Stimulated activated CD4-positive, alpha-beta T cell treated with anti-CD3 and anti-CD28 coated beads, Interleukin-12 subunit alpha, Interleukin-12 subunit beta, amount 100 ng/mL, for 24 hours (primary cell): ENCODE measurements at places on chromosomes 11 and 22.

- DNase-seq, result no peak
Measured at GRCh38 chr11:71324788-71325417, 72.5 kb upstream of the SHANK2 start.

GRCh38 chr11:24509114-24509513, 12.3 kb downstream of the LUZP2 start:
- no peak for DNase-seq

DNA sequence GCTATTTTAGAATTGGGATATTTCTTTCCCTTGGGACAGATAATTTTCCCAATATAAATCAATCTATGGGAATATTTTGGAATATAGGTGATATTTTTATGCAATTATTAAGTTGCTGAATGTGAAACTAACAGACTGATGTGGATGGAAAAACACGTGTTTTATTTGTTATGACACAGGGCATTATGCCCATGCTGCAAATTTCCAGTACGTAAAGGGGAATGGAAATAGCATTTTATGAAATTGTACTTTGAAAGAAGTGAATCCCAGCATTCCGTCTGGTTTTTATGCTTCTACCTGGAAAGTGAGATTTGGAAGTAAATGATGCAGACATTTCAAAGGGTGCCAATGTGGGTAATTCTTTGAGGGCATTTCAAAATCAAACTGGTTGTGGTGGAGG, 142.7 kb downstream of the PARVA start:
- no peak for DNase-seq

DNA sequence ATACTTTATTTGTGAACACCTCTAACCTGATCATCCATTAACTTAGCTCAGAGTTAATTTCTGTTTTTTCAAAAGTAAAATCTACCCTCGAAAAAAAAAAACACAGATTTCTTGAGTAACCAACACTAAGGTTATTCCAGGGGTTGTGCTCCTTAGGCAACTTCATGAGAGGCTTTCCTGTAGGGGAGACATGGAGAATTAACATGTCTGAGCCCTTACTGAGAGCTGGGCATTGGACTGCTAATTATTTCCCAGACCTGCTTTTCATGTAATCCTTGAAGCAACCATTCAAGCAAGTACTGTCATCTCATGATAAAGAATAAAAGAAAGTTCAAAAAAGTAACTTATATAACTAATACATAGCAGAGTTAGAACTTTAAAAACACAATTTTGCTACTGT, 13.5 kb upstream of the UPB1 start:
- DNase-seq, result no peak

DNA sequence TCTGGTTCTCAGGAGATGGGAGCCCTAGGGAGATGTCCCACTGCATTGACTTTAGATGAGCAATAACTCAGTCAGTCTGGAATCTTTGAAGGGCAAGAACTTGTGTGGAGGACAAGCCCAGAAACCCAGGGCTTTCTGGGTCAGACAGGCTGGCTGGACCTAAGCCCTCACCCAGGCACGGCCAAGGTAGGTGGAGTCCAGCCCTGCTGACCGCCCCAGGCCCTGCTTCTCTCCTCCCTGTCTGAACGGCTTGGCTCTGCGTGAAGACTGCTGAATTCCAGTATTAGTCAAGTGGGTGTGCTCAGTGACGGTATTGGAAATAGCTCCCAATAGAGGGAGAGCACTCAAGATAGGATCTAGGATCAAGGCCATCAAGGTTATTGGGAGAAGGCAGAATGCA, 6.1 kb downstream of the CXCR5 start:
- DNase-seq, result no peak

DNA sequence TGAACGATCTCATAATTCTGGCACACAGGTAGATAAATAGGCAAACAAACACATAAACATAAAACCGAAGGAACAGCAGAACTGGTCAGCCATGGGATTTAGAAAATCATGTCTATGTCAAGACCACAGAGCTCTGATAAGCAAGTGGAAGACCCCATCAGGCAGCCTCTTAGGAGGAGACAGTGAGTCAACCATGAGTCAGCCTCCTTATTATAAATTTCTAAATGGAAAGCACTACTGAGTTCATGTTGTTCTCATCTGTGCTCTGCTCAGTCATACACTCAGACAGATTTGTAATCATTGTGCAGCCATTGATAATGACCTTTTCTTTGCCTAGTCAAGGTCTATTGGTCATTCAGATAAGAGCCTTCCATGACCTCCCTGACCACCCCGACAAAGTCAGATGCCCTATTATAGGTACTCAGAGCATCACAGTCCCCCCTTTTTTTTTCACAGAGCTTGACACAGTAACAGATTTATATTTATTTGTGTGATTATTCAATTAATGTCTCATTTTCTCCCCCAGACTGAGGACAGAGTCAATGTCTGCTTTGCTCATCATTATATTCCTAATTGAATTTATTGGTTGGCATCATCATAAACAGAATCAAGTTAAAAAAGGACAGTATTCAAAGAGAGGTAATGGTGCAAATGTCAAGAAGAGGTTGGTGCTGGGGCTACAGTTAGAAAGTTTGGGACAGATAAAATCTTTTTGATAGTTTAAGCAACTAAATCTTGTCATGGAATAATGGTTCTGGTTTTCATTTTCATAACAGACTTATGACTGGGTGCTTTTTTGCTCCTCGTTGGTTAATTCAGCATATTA, 579.7 kb upstream of the CCDC90B start:
- no peak for DNase-seq

GRCh38 chr11:45930031-45930794, 7.8 kb downstream of the LARGE2 start:
- no peak for DNase-seq

DNA sequence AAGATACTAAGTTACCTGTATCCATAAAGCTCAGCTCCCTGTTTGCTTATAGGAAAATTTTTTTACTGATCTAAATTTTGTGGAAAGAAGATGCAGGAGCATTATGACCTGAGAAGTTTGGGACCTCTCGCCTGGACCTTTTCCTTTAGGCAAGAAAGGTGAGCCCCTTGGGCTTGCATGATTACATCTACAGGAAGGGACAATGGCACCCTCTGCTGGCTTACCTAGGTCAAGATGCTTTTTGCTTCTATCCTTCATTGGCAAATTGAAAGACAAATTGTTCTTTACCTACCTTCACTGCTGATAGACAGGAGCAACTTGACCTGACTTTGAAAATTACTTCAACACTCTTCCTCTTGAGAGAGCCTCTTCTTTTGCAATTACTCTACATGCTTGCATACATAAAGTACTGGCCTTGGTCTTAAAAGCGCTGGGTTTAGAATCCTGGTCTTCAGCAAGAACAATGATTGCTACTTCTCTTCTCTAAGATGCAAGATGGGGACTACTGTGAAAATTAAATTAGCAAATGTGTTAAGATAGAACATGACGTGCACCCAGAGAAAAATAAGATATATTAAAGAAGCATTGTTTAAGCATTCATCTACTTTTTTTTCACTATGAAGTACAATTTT, 147.2 kb downstream of the TRPC6 start:
- DNase-seq, result no peak

- no peak for DNase-seq
Measured at GRCh38 chr11:2460540-2461252, 15.9 kb downstream of the KCNQ1 start.

GRCh38 chr11:9347100-9347499, 32.7 kb upstream of the TMEM41B start:
- no peak for DNase-seq

DNA sequence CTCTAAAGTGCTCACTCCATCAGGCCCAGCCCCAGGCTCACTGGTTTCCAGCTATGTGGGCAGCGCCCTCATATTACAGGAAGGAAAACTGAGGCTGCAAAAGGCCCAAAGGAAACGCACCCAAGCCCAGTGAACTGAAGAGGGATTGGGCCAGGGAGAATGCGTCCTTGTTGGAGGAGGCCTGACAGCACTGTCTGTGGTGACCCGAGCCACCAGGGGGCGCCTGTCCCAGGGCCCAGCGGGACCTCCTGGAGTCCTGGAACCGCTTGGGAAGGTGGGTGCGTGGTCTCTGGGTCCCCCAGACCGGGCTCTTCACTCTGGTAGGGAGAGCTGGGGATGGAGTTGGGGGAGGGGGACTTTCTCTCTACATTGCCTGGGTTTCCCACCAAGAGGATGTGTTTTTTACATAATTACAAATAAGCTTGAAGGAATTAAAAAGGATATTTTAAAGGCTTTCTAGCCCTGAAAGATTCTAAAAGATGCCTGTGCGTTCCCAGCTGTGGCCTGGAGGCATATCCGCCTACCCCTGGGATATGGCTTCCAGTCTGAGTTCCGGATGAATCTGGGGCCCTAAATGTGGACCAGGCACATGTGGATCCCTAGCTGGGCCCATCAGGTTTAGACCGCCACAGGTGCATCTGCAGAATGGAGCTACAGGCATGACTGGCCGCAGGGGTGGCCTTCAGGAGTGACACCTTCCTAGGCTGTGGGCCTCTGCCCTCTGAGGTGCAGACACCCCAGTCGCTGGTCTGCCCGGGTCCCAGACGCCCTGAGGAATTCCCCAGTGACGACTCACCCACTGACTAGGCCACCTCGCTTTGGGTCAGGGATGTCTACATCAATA, 4.2 kb downstream of the SPI1 start:
- peak; percentile 86 for DNase-seq

DNA sequence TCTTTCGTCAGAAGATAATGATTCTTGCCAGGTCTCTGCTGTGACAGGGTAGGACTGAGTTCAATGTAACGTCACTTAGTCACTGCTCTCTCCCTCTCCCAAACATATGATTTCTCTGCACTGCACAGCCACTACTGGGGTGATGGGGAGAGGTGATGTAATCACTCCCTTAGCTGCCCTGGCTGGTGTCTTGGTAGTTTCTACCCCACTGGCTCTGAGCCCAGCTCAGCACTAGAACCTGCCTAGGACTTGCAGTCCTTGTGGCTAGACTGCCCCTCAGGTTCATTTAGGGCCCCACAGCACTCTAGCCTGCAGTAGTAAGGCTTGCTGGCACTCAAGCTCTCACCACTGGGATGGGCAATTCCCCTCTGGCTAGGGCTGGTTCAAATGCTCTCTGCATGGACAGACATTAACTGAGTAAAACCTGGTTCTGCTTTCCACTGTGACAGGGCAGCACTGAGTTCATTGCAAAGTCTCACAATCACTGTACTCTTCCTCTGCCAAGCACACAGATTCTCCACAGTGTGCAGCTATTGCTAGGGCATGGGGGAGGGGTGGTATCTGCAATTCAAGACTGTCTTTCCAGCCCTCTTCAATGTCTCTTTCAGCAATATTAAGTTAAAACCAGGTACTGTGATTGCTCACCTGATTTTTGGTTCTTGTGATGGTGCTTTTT, 571.4 kb upstream of the FAT3 start:
- no peak for DNase-seq

DNA sequence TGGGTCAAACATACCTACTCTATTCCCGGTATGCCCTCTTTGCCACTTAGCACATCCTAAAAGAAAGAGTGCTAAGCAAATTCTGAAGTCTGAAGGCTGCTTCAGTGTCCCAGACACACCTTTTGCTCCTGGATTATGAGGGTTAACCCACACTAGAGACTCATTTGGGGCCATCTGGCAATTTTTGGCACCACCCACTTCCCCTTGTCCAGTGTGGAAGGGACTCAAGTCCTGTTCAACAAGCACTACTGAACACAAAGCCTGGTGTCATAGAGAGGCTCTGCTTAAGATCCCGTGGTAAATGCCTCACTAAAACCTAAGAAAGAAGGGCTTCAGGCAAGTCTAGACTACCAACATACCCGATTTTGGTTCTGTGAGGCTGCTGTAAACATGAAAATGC, 85.8 kb downstream of the SERGEF start:
- DNase-seq, result no peak

DNA sequence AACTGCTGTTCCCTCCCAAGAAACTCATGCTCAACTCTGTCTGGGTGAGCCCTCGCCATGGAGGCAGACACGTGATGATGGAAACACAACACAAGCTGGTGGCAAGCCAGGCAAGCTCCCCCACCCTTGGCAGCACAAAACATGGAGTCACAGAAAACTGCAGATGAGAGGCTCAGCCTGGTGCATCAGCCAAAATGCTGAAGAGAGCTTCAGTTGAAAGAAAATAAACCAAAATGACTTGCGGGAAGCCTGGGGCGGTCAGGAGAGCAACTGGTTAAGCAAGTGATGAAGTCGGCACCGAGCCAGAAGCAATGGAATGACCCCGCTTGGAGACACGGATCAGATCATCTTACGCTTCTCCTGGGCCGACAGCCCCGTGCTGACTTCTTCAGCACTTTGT, 68.3 kb downstream of the C11orf58 start:
- no peak for DNase-seq

DNA sequence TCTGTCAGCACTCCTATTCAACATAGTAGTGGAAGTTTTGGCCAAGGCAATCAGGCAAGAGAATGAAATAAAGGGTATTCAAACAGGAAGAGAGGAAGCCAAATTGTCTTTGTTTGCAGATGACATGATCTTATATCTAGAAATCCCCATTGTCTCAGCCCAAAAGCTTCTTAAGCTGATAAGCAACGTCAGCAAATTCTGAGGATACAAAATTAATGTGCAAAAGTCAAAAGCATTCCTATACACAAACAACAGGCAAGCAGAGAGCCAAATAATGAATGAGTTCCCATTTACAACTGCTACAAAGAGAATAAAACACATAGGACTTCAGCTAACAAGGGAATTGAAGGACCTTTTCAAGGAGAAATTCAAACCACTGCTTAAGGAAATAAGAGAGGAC, 280.4 kb upstream of the LUZP2 start:
- no peak for DNase-seq

DNA sequence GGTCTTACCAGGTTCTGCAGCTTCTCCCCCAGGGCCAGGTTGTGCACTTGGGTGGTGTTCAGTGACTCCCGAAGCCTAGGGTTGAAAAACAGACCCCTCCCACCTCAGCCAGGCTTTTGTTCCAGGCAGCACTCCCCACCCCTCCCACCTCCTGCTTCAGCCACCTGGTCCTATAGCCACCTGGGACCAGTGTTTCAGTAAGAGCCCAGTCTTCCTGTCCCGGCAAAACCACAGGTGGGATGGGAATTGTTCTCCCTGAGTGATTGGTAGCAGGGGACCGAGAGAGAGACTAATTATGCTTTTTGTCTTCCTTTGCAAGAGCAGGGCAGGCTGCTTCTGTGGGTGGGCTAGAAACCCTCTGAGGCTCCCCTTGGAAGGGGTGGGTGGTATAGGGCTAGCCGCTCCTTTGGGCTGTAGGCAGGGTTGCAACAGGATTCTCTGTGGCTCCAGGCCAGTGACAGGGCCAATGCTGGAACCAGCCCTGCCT, 8.5 kb upstream of the NAALADL1 start:
- DNase-seq, result no peak
